ENCODE measurements at places on chromosomes 11 and 22.

- no peak for DNase-seq
Measured at GRCh38 chr22:35896111-35896705, 132.4 kb downstream of the RBFOX2 start.

DNA sequence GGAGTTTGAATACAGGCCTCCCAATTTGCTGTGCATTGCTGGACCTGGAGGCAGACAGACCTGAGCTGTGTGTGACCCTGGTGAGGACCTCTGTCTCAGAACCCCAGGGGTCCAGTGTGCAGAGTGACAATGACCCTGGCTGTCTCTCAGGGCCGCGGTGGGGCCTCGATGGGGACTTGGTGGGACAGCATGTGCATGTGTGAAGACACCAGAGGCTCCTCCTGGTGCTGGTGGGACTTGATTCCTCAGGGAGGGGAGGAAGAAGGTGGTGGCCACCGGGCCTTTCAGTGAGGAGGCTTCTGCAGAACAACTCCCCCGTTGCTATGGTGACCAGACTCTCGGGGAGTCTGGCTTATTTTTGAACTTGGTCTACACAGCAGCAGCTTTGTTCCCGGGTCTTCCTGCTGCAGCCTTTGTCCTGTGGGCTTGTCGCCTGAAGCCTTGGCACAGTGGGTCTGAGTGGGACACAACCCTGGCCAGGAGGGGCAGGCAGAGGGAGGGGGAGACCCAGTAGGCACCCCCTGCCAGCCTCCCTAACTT is 35.3 kb downstream of the MCM5 start:
- DNase-seq: no peak

- no peak for DNase-seq
Measured at GRCh38 chr11:109945626-109946321, 147.4 kb upstream of the ZC3H12C start.

DNA sequence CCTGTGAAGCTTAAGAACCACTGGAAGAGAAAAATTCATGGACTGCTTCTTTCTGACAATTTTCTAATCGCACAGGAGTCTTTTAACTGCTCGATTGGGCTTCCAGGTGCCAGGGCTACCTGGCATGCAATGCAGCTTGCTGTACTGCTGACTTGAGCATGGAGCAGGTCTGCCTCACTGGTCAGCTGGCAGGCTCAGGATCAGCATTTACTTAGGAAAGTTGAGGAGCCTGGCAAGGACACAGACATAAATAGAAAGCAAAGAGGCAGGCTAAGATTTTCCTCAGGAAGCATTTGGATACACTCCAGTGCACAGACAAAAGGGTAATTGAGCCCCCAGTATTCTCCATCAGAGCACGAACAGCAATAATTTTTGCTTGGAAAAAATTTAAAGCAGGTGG is 163.5 kb downstream of the CSNK2A3 start:
- no peak for DNase-seq

DNA sequence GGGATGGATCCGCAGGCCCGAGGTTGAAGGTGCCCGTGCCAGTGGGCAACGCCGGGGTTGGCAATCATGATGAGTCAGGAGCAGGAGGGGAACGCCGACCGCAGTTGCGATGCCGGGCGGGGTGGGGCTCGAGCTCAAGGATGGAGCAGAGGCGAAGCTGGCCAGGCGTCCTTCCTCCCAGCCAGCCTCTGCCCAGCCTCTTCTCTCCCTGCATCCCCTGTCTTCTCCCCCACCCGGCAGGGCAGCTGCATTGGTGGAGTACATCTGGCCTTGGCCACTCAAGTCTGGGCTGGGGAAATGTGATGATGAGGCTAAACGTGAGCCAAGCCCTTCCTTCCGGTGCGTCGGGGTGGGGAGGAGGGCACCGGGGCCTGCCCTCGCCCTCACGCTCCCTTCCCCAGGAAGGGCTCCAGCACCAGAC is 3.9 kb downstream of the IFITM10 start:
- no peak for DNase-seq

DNA sequence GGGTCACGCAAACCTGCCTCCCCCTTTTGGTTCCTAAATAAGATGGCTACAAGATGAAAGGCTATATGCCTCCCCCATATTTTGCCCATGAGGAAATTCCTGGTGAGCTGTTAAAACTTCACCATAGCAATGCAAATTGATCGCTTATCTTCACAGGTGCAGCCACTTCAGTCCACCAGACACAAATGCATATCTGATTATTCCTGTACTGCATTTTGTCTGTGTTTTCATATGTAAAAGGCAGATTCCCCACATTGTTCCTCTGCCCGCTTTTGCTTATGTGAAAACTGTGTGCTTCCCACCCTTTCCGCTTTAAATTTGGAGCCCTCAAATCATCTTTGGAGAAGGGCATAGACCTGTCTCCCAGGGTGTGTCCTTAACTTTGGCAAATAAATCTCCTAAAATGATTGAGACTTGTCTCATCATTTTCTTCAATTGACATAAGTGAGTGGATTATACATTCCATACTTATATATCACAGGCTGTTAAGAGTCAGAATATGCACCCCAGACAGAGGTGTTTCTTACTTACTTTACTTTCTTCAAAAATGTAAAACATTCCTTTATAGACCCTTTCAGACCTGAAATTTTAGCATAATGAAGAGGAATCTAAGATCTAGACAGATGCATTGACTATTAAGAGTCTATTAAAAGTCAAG is 116.4 kb downstream of the CASP12 start:
- DNase-seq: no peak

GRCh38 chr11:106378513-106379179 is 301.2 kb downstream of the AASDHPPT start:
- no peak for DNase-seq

DNA sequence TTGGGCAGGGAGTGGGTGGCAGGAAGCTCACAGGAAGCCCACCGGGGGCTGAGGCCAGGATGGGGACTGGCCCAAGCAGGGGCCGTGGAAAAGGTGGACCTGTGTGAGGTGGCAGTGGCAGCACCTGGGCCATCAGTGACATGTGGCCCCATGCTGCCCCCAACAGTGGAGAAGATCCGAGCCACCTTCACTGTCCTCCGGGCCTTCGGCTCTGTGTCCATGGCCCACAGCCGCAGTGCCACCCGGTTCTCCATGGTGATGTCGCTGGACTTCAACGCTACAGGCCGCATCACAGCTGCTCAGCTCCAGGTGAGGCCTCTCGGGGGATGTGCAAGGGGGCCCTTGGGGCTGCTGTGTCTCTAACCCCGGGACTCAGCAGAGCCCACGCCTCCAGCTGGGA is 37.9 kb downstream of the MYO18B start:
- DNase-seq: no peak

DNA sequence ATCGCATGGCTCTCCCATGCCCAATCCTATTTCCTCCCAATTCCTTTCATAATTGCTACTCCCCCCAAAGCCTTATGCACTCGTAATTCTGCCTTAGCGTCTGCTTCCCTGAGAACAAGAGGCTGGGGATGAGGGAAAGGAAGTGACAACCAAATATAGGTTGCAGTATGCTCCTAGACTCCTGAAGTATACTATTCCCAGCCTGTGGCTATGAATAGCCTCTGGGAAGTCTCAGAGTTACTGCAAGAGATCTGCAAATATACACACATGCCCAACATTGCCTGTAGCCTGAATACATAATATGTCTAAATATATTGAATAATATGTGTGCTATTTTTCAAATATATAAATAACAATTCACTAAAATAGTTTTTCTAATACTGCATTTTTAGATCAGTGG is 96.1 kb upstream of the CD44 start:
- DNase-seq: no peak

- DNase-seq: no peak
Measured at GRCh38 chr11:34620202-34620601, 691 bp upstream of the EHF start.

- DNase-seq: no peak
Measured at GRCh38 chr11:42545954-42546353, 765.8 kb upstream of the API5 start.

GRCh38 chr22:20979243-20979809 is 2.8 kb upstream of the LZTR1 start:
- DNase-seq: peak; percentile 20

GRCh38 chr11:76371170-76371569 is 9.8 kb downstream of the THAP12 start:
- DNase-seq: no peak

GRCh38 chr11:126585774-126586491 is 230.4 kb downstream of the ST3GAL4 start:
- no peak for DNase-seq

DNA sequence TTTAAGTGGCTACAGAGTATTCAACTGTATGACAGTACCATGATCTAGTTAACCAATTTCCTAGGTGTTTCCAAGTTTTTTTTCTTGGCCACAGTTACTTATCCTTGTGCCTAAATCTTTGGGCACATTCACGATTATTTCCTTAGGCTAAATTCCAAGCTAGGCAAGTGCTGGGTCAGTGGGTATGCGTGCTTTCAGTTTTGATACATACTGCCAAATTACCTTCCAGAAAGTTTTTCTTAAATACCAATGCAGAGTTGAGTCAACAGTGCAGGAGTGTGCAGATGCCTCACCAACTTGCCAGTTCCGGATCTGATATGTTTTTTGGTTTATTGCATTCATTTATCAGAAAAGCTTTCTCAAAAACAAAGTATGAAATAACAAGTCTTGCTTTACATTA is 67.9 kb upstream of the OR4B1 start:
- DNase-seq: no peak

- no peak for DNase-seq
Measured at GRCh38 chr11:132670921-132671675, 861.2 kb downstream of the OPCML start.

DNA sequence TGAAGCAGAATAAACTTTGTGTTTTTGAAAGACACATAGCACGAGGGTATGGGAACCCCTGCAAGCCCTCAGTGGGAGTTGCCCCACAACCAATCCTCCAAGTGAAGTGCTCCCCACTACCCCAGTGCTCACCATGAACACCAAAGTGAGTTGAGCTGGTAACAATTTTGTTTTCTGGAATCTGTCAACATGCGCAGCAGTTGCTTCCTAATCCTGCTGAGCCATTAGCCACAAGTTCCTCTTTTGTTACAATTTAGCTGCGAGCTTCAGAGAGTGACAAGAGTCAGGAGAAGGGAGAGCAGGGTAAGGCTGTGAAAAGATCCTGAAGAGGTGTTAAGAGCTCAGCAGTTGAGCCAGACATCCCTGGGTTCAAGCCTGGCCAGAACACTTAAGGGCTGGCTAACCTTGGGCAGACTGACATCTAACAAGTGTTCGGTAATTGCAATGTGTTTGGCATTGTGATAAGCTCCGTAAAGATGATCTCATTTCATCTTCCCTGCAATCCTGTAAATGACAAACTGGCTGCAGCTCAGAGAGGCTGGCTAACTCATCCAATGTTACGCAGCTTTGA is 24.1 kb upstream of the ASPHD2 start:
- no peak for DNase-seq

- DNase-seq: no peak
Measured at GRCh38 chr11:70637186-70637800, 239.0 kb downstream of the CTTN start.

DNA sequence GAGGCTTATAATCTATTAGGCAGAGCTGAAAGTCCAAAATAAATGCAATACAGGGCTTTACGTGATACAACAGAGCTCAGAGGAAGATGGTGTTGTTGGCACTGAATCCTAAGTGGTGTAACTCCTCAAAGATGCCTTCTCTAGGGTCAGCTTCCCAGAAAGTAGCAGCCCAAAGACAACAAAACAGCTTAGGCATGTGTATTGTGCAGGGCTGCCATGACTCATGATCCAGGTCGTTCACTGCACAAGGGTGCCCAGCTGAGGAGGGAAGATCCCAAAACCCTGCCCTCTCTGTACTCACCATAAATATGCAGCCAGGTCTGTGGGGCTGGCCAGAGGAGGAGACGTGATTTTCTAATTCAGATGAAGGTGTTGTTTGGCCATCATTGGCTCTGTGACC is 59.4 kb upstream of the NNMT start:
- DNase-seq: no peak

- no peak for DNase-seq
Measured at GRCh38 chr22:50178471-50178864, 7.2 kb upstream of the TRABD start.

GRCh38 chr11:69684651-69685050 is 9.5 kb upstream of the LTO1 start:
- no peak for DNase-seq

DNA sequence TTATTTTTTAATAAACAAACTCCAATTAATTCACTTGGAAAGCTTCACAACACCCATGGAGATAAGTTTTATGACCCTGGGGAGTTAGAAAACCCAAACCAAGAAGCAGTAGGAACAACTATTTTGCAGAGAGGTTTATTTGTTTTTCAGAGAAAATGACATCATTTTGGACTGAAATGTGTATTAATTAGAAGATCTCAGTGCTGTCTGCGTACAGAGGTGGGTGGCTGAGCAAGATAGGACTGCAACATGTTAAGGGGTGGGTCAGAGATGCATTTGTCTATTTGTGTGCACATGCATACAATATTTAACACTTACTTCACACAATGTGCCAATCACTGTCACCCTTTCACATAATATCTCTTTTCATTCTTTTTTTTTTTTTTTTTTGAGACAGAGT is 1.1 kb downstream of the SCGB1A1 start:
- DNase-seq: no peak

GRCh38 chr11:95289378-95290101 is 58.5 kb upstream of the SESN3 start:
- no peak for DNase-seq

GRCh38 chr11:7668464-7668863 is 4.8 kb downstream of the CYB5R2 start:
- no peak for DNase-seq

DNA sequence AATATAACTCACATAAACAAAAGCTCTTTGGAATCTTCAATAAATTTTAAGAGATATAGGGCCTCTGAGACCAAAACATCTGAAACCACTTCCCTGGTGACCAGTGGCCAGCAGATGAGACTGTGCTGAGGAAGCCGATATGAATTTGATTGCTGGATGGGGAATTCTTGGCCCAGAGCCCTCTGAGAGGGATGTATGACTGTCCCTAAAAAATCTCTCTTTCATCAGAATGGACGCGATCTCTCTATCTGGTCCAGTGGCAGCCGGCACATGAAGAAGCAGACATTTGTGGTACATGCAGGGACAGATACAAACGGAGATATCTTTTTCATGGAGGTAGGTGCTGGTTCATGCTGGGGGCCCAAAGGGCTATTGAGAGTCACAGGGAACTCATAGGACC is 37.5 kb downstream of the MYBPC3 start:
- no peak for DNase-seq

- DNase-seq: no peak
Measured at GRCh38 chr11:125330462-125331325, 165.4 kb downstream of the FEZ1 start.

DNA sequence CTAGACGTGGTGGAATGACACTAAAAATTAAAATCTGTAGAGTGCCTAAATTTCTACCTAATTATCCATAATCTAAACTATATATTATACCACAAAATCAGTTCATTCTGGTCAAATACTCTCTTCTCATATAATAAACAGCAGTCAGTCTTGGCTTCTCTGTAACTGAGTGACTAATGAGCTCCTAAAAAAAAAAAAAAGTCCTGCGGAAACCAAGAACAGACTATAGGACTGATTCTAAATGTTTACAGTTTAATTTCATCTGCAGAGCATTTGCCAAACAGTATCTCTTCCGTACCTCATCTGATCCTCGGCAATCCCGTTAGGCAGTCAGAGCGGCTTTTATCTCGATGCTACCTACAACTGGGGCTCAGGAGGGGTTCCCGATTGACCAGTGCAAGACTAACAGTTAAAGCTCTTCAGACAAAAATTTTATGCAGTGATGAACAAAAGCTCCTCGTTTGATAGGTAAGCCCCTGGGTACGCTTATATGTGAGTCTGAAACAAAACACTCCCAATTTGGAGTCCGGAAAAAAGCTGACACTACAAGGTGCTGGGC is 686 bp downstream of the KIF18A start:
- DNase-seq: no peak

All from activated CD8-positive, alpha-beta memory T cell treated with anti-CD3 and anti-CD28 coated beads for 1 hour (primary cell).